ENCODE measurements at places on chromosomes 2 and 18.
A peak's percentile ranks its signal among the peaks of the same experiment; 100 is the strongest.

DNA sequence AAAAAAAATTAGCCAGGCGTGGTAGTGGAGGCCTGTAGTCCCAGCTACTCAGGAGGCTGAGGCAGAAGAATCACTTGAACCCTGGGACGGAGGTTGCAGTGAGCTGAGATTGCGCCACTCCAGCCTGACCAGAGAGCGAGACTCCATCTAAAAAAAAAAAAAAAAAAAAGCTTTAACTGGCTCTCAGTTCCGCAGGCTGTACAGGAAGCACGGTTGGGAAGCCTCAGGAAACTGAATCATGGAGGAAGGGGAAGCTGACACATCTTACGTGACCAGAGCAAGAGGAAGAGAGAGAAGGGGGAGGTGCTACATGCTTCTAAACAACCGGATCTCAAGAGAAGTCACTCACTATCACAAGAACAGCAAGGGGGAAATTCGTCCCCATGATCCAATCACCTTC lies 505.6 kb upstream of the SLC8A1 start:
- no peak overlapping the region for H3K27ac ChIP-seq
- no peaks in the 10 kb centered on the region for H3K27me3 ChIP-seq
- no peak for DNase-seq
- H3K36me3 ChIP-seq: no peaks in the 10 kb centered on the region
- no peaks in the 10 kb centered on the region for H3K4me1 ChIP-seq

DNA sequence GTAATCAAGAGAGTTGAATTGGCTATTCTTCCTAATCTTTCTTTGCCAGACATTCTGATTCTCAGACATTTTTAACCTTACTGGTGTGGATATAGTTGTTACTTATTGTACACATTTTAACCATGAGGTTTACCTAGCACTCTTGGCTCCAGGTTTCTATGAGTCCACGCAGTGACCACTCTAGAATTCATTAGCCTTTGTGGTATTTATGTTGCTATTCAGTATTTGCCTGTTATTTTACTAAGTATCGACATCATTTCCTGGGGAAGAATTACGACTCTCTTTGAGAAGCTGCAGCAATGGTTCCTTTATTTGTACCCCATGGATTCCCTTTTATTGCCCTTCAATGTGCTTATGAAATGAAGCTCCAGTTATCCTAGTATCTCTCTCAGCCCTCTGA lies 120.7 kb downstream of the RDH14 start:
- H3K4me1 ChIP-seq: peaks cover 4% of the 10 kb centered on the region
- no peak for DNase-seq
- no peak overlapping the region for H3K4me3 ChIP-seq
- H3K36me3 ChIP-seq: no peaks in the 10 kb centered on the region
- no peak overlapping the region for H3K27ac ChIP-seq
- no peaks in the 10 kb centered on the region for H3K27me3 ChIP-seq

DNA sequence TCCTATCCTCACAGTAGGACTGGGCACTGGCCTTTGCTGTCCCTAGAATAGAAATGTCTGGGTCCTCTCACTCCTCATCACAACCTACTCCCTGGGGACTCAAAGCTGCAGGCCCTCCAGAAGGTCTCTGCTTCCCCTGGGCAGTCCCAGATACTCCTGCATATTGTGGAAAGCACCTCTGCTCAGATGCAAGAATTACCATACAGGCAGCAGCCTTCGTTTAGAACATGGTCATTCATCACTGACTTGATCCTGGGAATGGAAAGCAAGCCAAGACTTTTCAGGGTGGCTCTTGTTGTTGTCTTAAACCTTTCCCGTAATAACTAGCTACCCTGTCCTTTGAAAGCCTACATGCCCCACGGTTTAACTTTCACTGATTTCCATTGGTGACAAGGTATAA lies 53.1 kb upstream of the NPAS2 start:
- H3K27me3 ChIP-seq: no peaks in the 10 kb centered on the region
- H3K4me3 ChIP-seq: no peak overlapping the region
- no peaks in the 10 kb centered on the region for H3K36me3 ChIP-seq
- H3K27ac ChIP-seq: no peak overlapping the region
- no peak for DNase-seq

GRCh38 chr2:28457237-28457636 lies 38.6 kb upstream of the PLB1 start:
- H3K27ac ChIP-seq: no peak overlapping the region
- no peaks in the 10 kb centered on the region for H3K27me3 ChIP-seq
- H3K4me1 ChIP-seq: no peaks in the 10 kb centered on the region
- H3K36me3 ChIP-seq: no peaks in the 10 kb centered on the region
- no peak overlapping the region for H3K4me3 ChIP-seq

- no peak overlapping the region for H3K4me3 ChIP-seq
- H3K36me3 ChIP-seq: no peaks in the 10 kb centered on the region
- DNase-seq: no peak
These were observed 11.1 kb downstream of the TTL start for GRCh38 chr2:112493048-112493447.

DNA sequence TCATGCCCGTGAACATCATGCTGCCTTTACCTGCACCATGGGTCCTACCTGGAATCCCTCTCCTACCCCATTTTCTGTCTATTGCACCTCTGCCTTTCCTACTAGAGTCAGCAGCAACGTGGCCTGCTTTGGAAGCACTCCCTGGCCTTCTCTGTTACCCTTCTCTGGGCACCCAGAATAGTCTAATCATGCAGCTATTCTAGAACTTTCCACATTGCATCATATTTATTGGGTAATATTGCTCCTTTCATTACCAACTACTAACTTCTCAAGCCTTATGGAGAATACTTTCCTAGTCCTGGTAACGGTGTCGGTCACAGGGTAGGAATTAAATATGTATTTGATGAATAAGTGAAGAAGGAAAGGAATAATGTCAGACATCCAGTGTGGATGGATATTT lies 33.3 kb upstream of the CREG2 start:
- DNase-seq: no peak
- no peak overlapping the region for H3K27ac ChIP-seq
- no peaks in the 10 kb centered on the region for H3K27me3 ChIP-seq

DNA sequence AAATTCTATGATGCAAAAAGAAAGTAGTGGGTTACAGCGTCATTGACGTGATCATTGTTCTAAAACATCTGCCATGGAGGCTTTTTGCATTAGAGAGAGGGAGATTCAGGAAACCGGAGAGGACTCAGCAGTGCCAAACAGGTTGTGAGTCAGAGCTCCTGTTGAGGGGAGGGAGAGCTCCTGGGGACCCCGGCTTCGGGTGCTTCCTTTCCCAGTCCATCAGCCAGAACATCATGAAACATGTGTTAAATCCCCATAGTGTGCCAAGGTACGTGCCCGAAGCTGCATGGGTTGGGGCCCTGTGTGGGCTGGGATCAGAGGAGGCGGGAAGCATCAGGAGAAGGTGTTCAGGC lies 791 bp upstream of the CYRIA start:
- H3K4me1 ChIP-seq: peaks cover 37% of the 10 kb centered on the region
- no peaks in the 10 kb centered on the region for H3K27me3 ChIP-seq
- H3K27ac ChIP-seq: no peak overlapping the region
- no peaks in the 10 kb centered on the region for H3K36me3 ChIP-seq
- peak overlapping the region; percentile 86 for H3K4me3 ChIP-seq

GRCh38 chr2:51219468-51219867 lies 187.5 kb upstream of the NRXN1 start:
- H3K27ac ChIP-seq: no peak overlapping the region
- H3K4me3 ChIP-seq: no peak overlapping the region
- no peaks in the 10 kb centered on the region for H3K27me3 ChIP-seq
- H3K36me3 ChIP-seq: no peaks in the 10 kb centered on the region
- no peaks in the 10 kb centered on the region for H3K4me1 ChIP-seq

DNA sequence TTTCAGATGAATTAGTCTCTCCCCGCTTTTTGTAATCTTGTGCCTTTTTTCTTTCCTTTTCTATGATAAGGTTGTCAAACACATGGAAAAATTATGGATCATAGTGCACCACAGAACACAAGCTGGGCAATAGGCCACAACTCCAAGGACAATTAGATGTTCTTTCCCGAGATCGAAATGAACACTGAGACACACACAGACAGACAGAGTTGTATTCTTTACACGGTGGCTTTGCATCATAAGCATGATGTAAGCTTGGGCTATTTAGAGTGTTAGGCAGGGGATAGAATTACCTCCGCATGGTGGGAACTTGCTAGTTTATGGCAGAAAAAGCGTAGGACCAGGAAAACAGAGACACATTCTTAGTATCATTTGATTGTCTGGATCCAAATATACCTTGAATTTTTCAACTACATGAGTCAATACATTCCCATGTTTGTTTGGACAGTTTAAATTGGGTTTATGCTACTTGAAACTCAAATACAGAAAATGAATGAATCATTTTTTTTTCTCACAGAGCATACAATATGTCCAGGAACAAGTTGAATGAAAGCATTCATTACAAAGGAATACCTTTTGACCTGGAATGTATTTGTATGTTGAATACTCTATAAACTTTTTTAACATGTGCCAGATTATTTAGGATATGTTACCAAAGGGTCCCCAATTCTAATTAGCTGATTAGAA lies 1611.5 kb upstream of the TMEFF2 start:
- no peak overlapping the region for H3K27ac ChIP-seq
- DNase-seq: no peak
- H3K4me3 ChIP-seq: no peak overlapping the region
- H3K4me1 ChIP-seq: no peaks in the 10 kb centered on the region
- no peaks in the 10 kb centered on the region for H3K36me3 ChIP-seq
- H3K27me3 ChIP-seq: no peaks in the 10 kb centered on the region
